ENCODE measurements at places on chromosomes 1 and 21.

DNA sequence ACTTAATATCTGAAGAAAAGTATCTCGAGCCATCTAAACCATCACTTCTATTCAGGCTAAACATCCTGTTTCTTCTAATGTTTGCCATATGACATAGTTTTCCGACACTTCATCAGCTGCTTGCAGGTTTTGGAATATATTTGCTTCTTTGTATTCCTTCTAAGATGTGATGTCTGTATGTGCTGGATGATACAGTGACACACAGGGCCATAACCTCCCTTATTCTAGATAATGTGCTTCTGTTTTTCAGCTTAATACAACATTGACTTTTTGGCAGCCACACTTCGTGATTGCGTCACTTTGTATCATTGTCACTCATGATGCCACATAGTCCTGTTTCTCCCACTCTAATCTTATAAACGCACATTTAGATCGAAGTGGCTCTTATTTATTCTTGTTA is 156.3 kb downstream of the CRB1 start:
- no peak for DNase-seq

GRCh38 chr1:22411589-22411988 is 40.1 kb upstream of the ZBTB40 start:
- DNase-seq: no peak

DNA sequence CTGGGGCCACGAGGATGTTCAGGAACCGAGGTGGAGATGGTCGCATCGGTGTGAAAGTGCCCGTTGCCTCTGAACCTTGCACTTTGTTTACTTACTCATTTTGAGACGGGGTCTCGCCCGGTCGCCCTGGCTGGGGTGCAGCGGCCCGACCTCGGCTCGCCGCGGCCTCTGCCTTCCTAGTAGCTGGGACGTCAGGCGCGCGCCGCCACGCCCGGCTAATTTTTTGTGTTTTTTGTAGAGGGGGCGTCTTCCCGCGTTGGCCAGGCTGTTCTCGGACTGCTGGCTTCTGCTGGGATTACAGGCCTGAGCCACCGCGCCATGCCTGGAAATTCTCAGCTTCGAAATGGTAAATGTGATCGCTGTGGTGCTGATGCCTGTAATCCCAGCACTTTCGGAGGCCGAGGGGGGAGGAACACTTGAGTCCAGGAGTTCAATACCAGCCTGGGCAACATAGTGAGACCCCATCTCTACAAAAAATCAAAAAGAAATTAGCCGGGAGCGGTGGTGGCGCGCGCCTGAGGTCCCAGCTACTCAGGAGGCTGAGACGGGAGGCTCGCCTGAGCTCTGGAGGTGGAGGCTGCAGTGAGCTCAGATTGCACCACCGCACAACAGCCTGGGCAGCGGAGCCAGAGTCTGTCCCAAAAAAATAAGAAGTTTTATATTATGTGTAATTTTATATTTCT is 684 bp upstream of the MRPL20 start:
- no peak for DNase-seq

- DNase-seq: no peak
Observed at GRCh38 chr1:87515781-87516180, 187.1 kb downstream of the LMO4 start.

DNA sequence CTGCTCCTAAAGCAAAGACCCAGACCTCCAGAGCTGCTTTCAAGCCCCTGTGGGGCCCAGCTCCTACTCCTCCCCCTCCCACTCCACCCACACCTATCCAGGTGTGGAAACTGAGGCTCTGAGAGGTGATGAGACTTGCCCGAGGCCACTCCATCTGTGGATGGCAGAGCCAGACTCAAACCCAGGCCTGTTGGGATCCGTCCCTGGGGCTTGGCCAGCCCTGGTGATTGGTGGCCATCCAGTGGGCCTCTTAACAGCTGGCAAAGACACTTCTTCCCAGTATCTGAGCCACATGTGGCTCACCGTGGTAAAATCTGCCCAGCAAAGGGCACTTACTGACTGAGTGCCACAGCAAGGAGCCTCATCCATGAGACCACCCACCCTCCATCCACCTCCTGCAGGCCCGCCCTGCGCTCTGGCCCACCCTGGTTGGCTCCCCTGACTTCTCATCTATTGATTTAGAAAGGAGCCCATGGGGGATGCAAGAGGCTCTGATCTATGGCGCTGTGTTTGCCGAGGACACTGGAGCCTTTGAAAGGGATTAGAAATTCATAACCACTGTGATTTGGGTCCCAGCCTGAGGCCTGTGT is 398.5 kb downstream of the PTPRU start:
- DNase-seq: no peak

DNA sequence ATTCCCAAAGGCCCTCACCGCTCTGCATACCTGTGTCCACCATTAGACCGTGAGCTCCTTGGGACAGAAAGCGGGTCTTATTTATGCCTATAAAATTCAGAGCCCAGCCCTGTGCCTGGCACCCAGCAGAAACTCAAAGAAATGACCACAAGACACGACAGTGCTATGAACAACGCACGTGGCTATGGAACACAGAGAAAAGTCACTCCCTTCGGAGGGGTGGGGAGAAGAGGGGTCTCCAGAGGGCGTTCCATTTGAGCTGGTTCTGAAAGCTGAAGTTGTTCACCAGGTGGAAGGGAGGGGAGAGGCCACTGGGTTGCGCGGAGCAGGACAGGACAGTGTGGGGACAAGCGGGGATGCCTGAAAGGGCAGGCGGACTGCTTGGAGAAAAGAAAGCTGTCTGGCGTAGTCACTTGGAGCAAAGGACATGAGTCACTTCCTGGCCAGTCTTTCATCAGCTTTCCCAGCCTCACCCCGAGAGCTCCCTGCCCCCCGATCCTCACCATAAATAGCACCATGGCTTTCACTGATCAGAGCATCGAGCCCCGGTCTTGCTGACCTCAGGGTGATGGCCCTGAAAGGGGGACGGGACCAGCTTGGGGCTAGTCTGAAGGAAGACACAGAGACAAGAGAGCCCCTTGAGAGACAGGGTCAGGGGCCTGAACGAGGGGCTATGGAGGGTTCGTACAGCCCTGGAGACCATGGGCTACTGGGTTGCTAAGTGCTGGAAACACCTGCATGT is 28.5 kb downstream of the ECE1 start:
- DNase-seq: no peak

- no peak for DNase-seq
Observed at GRCh38 chr1:86868477-86868876, 45.4 kb downstream of the SELENOF start.

DNA sequence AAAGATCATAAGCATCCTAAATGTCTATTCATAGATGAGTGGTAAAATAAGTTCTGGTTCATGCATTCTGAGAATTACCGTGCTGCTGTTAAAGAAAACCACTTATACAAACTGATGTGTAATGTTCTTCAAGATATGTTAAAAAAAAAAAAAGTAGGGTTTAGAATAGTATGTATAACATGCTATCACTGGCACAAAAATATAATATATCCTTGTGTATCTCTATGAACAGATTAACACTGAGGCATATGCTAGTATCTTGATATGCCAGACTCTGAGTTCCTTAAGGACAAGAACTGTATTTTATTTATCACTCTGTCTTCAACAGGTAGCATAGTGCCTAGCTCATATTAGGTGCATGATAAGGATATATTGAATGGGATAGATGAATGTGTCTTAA is 108.9 kb downstream of the HS2ST1 start:
- no peak for DNase-seq

GRCh38 chr1:46526013-46526690 is 25.3 kb downstream of the KNCN start:
- no peak for DNase-seq

DNA sequence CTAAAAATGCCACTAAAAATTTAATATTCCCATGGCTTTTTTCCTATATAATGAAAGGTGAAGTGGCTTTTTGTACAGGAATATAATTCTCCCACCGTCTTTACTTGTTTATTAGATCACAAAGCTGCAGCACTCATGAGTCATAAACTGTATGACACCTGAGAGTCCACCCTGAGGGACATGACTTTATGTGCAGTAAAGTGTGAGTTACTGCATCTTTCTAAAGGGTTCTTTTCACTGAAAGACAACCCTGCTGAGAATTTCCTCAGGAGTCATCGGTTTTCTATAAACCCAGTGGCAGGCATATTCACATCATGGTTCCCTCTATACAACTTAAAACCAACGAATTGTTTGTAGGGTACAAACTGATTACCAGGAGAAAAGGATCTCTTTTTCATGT is 77.4 kb downstream of the APP start:
- no peak for DNase-seq

DNA sequence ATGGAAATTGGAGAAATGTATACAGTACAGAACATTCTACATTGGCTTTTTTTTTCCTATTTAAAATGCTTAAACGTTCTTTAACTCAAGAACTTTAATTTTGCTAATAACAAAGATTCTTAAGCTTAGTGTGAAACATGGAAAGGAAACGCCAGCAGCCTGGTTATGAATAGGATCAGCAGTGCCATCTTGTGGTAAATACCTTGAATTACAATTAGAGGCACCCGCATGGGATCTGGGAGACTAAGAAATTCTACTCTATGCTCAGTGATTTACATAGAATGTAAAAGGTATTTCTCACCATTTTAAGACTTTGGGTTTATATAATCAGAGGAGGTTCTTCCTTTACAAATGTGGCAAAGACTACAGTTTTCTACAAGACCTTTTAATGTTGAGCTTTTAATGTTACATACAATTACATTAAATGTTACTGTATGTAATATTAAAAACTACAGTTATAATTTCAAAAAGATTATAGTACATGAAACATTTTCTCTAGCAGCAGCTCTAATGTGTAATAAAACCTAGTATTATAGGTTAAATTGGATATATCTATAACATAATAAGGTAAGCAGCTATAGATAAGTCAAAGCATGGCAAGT is 32.1 kb upstream of the APOBEC4 start:
- peak; percentile 76 for DNase-seq

GRCh38 chr1:20138961-20139550 is at the start of gene PLA2G2F:
TSS of gene PLA2G2F (plus strand) at chr1:20139323. CDS start at chr1:20139428, 105 bp downstream.
- DNase-seq: no peak

- no peak for DNase-seq
Observed at GRCh38 chr1:150820730-150821512, 12.9 kb upstream of the CTSK start.

DNA sequence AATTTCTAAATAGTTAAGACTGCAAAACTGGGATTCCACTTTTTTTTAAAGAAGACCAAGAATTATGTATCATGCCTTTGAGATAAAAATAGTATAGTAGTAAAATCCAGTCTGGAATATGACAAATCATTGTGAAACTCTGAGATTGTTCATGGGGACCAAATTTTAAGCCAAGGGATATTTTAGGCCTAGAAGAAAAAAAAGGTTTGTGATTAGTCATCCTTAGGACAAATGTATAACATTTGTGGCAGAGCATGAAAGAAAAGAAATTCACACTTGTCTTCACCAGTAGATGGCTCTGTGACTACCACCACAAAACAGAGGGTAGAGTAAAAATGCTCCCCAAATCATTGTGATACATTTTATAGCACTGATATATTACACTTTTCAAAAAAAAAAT is 226.1 kb downstream of the KCTD3 start:
- peak; percentile 55 for DNase-seq

DNA sequence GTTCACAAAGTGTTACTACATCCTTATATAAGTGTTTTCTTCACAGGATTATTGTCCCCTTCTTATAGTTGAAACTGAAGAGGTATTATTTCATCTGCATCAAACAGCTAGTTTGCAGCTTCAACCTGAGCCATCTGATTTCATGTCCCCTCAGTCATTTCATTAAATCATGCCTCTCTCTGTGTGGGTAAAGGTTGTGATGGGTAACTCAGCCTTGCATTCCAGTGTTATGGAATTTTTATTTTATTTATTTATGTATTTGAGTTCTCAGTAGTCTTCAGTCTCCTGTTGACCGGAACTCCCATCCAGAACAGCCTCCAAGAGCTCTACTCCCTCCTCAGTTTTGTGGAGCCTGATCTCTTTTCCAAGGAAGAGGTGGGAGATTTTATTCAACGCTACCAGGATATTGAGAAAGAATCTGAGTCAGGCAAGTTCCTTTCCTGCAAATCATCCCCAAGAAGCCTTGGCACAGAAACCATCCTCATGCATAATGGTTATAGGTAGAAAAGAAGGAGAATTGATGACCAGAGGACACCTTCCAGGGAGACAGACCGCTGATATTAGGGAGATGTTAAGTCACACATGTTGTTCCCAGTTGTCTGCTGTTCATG is 21.8 kb downstream of the CHD1L start:
- DNase-seq: no peak

DNA sequence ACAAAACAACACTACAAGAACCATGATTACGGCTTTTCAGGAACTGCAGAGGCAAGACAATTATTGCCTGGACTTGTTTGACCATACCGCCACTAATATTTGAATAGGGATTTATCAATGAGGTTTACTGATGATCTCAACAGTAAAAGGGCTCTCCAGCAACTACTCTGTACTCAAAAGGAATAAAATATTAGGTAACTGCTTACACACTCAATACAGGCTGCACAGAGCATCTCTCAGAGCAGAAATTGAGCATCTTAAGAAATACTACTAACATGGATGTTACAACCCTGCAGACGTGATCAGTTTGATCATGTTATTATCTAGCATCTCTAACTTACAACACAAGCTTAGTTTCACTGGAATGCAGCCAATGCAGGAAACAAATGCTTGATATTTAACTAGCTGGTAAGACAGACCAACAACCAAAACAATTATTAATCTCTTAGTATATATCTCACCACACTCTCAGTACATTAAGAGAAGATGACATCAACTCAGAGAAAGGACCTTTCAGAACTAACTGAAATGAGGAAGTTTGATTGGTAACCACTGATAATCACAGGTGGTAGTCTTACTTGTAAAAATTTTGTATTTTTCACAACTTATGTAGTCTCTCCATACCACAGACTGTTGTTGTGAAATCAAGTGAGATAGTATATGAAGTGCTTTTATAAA is 52.2 kb downstream of the PUM1 start:
- no peak for DNase-seq

GRCh38 chr1:99447721-99448120 is 183.4 kb downstream of the PLPPR4 start:
- no peak for DNase-seq

- DNase-seq: no peak
Observed at GRCh38 chr1:85189120-85189519, 11.7 kb downstream of the SYDE2 start.

DNA sequence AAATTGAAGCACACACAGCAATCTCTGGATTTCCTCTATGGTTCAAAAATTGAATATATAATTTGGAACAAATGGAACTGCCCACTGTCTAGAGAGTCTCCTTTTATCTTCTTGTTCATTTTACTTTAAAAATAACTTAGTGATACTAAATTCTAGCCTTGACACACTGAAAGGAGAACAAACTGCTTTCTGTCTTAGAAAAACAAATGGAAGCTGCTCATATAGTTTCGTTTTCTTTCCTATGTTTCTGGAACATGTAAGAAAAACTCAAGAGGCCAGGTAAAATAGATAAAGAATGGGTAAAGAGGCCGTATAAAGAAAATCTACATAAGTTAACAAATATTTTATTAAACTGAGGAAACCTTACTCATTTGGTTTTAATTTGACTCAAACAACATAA is 332.7 kb downstream of the NEGR1 start:
- DNase-seq: no peak

DNA sequence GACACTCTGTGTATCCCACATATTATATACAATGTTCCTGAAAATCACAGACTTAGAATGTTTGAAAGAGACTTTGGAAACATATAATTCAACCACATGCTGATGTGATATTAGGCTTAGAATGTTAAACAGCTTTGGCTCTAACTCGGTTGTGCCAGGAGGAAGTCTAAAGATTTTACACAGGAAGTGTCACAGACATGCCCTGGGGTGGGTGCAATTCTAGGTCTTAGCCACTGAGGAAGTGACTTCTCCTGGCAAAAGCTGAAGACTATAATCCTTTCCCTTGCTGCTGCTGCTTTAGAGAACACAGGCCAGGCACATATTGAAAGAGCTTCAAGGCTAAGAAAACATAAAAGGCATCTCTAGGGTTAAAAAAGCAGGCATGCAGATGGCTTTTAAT is 51.0 kb downstream of the RPL5 start:
- DNase-seq: no peak
